ENCODE measurements at places on chromosomes 5 and 9. TPM values are rescaled to one million over a fixed set of nuclear protein-coding genes. Genes with fewer than 3 reads are reported as not detected.
A peak's percentile ranks its signal among the peaks of the same experiment; 100 is the strongest.

DNA sequence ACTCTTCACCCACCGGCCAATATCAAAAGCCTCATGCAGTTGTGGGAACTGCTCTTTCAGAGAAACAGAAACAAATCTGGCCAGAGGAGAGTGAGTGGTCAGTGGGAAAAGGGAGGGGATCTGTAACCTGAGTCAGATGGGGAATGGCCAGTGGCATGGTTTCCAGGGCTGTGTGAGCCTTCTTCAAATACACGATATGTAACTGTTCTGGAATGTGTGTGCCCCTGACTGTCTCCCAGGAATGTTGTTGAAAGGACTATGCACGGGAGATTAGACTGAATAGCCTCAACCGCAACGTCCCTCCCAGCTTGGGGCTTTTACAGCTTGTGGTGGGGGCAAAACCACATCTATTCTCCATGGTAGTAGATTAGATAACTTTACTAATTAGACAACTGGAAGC is 60.8 kb downstream of the SH3TC2 start:
- peak; percentile 98 for DNase-seq

DNA sequence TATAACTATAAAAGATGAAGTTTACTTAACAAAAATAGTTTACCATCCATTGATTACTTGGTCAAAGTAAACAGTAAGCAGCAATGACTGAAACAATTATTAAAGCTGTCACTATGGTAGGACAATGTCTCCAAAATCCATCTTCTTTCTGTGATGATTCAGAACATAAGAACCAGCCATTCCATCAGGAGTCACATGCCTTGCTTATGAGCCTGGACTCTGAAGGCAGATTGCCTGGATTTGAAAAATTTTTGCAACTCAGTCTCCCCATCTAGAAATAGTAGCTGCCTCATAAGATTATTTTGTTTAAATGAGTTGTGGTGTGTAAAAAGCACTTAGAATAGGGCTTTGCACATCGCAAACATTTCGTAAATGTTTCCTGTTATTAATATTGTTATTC is 136.2 kb downstream of the LIFR start:
- DNase-seq: no peak

DNA sequence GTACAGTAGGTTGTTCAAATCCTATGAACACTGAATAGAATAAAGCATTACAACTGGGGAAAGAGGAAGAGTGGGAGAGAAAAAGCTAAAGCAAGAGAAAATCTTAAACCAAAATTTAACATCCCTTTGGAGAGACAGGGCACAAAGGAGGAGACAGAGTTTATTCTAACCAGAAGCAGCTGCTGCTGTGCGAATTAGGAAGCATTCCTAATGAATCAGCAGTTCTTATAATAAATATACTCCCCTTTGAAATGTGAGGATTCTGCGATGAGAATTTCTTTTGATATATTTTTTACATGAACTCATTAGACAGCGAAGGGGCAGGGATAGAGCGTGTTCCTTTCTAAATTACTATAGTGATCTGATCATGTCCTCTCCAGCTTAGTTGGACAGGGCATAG is 233.4 kb downstream of the DENND1A start:
- peak; percentile 26 for DNase-seq

GRCh38 chr5:145521066-145521465 is 314.1 kb downstream of the PRELID2 start:
- DNase-seq: no peak

DNA sequence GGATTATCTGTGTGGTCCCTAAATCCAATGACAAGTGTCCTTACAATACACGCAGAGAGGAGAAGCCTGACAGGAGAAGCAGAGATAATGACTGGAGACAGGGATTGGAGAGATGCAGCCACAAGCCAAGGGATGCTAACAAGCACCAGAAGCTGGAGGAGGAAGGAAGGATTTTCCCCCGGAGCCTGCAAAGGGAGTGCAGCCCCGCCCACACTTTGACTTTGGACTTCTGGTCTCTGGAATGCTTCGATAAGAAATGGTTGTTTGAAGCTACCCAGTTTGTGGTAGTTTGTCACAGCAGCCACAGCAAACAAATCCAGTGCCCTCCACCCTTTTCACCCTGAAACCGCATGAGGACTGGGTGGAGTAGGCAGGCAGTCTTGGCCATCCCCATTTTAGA is 77.2 kb upstream of the BOD1 start:
- DNase-seq: no peak

GRCh38 chr9:27192291-27192960 is 83.4 kb downstream of the TEK start:
- DNase-seq: no peak

- DNase-seq: no peak
These were observed 154.3 kb upstream of the TBC1D2 start for GRCh38 chr9:98409719-98410118.

DNA sequence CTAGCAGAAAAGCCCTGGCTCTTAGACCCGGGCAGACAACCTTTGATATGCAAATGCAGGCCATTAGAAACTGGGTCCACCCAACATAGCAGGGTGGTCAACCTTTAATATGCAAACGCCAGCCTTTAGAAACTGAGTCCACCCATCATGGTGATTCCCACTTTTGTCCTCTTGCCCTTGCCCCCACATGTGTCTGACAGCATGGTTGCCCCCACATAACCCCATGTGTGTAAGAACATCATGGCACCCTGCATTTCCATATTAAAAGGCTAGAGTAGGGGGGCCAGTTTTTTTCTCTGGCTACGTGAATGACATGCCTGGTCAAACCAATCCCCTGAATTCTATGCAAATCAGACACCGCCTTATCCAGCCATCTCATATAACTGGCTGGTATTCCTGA is 273.2 kb upstream of the PRDM9 start:
- no peak for DNase-seq

- no peak for DNase-seq
These were observed 171.5 kb upstream of the ATP10B start for GRCh38 chr5:161023551-161023950.

GRCh38 chr5:56245481-56245880 is 12.4 kb upstream of the ANKRD55 start:
- no peak for DNase-seq

DNA sequence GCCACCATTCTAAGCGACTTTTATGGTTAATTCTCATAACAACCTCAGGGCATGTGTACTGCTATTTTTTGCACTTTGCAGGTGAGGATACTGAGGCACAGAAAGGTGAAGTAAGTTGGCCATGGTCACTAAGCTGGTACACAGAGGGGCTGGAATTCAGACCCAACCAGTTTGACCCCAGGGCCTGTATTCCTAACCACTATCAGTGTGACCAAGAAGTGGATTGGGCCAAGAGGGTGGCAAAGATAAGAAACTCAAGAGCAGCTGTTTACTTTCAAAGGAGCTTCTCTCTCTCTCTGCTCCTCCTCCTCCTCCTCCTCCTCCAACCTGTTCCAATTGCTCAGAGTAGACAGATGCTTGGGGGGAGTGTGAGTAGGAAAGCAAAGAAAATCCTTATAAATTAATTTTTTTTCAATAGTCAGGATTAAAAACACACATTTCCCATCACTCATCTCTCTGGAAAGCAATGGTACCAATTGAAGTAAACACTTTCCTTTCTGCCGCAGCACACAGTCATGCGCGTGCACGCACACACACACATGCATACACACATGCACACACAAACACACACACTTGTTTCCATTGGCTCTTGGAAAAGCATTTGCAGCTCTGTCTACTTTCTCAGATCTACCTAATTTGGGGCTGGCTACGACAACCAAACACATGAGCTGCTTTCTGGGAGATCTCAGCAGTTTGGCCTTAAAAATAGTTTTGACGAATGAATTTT is 736.7 kb upstream of the WWC1 start:
- no peak for DNase-seq

- DNase-seq: no peak
These were observed 26.0 kb downstream of the ERCC6L2 start for GRCh38 chr9:95901506-95901905.

DNA sequence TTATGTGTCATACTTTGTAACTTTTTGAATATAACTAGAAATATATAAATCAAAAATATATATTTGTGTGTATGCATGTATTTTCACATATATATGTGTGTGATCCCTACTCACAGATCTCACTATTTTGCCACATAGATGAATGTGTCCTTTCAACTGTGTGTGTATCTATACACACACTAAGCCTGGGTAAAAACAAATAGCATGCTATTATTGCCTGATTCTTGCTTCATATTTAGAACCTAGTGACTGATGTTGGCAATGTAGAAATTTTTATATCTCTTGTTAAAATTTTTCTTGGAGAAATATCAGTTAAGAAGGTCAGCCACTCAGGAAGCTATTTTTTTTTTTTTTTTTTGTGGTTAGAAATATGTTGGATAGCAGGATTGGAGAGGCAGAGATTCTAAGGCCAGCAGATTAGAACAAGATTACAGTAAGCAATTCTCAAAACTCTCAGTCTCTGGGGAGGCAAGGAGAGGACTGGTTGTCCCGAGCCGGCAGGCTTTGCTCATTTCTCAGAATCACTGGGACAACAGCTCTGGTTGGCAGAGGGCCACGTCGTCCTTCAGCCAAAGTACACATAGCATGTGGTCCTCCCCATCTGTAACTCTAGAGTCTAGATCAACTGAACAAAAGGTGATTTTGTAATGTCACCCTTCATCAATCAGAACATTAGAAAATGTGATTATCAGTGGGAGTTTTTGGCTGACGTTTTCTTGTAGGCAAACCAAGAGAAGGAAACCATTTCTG is 19.7 kb downstream of the C6 start:
- DNase-seq: peak; percentile 75

DNA sequence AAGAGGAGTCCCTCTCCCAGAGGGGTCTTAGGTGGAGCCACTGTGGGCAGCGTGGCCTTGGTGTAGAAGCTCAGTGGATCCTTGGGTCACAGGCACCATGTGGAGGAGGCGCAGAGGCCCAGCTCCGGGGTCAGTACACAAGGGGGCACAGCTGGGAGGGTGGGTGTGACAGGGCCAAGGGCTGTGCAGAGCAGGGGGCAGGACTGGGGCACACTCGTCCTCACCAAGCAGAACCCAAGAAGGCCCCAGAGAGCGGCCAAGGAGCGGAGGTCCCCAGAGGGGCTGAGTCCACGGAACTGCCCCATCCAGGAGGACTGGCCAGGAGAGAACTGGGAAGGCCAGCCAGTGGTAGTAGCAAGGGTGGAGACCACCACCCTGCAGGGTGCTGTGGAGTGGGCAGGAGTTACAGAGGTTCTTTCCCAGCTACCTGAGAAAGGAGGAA is 2.5 kb upstream of the LPCAT1 start:
- DNase-seq: no peak

DNA sequence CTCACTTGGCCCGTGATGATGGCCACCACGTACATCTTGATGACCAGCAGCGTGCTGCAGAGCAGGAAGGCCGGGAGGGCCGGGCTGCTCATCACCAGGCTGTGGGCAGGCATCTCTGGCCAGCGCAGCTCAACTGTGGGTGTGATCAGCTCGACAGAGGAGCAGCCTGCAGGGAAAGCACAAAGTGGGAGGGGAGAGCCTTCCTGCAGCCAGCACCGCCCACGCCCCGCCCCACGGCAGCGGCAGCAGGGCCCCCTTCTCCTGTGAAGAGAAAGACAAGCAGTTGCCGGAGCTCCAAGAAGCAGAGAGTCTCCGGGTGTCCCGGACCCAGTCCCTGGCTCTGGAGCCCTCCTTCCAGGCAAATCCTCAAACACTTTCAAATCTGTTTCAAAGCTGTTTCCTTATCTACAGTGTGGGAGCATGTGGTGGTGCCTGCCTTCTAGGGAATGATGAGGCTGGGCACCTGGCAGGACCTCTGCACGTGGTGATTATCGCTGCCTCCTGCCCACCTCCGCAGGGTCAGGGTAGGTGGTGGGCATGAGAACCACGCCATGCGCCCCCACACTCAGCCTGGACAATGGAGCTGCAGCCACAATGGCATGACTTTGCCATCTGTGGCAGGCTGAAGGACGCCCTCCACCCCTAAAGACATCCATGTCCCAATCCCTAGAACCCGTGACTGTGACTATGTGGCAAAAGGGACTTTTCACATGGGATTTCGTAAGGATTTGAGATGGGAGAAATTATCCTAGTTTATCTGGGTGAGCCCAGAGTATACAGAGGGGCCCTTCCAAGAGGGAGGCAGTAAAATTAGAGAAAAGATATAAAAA is at the start of gene PTGES:
TSS of gene PTGES (minus strand) at position 143 of the 830 bp plus-strand sequence. CDS start at position 113, 30 bp downstream.
- peak; percentile 88 for DNase-seq

Gene PCDHGC3
- total RNA-seq: 35.4 TPM

Gene PTGER4
- 8.7 TPM for total RNA-seq

Gene OMD
- not detected for total RNA-seq

Gene PTPN3
- total RNA-seq: under 0.01 TPM

Gene LCN1
- total RNA-seq: not detected

Gene ZNF367
- total RNA-seq: 4.8 TPM

Gene RHOBTB3
- 370 TPM for total RNA-seq

Gene PCDH12
- under 0.01 TPM for total RNA-seq

Gene TAF11L5
- total RNA-seq: not detected
